SW480 (cell line): ENCODE measurements at places on chromosomes 7 and 10.

- DNase-seq = no peak
Measured at GRCh38 chr7:157787275-157787701, 450.5 kb downstream of the DNAJB6 start.

DNA sequence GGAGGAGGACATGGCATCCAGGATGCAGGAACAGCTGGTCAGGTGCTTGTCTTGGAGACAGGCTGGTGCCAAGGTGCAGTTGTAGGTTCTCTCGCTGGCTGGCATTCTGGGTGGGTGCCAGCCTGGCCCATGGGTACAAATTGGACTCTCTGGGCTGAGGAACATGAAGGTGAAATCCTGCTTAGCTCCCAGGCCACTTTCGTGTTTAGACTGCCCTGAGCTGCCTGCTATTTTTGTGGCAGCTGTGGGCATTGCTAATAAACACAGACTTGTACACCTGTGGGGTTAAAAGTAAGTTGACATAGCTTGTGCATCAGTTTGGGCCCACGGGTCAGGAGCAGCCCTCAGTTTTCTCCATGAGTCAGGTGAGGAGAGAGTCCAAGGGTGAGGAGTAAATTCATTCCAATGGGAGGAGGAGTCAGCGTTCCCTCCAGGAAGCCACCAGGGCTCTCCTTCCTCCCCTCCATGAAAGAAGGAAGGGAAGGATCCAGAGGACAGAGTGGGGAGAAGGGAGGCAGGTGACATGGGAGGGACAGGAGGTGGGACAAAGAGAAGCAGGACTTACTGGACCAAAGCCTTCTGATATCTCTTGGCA lies 380.0 kb downstream of the GLRX3 start:
- no peak for DNase-seq

- DNase-seq = no peak
Measured at GRCh38 chr10:122878799-122879338, 512 bp downstream of the FAM24B start.

DNA sequence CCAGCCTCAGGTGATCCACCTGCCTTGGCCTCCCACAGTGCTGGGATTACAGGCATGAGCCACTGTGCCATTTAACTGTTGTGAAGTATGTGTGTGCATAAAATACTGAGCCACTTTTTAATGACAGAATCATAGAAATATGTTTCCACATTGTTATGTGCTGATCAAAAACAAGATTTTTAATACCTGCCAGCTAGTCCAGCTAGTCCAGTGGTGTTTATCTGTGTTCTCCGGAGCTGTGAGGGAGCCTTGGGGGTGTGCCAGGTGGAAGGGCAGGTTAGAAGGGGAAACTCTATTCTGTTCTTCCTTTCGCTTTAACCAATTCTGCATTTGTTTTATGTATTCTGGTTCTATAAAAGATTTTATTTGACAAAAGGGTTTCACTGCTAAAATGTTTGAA lies 7.0 kb downstream of the FAM221A start:
- no peak for DNase-seq

- DNase-seq = no peak
Measured at GRCh38 chr10:61363006-61363405, 90.2 kb downstream of the TMEM26 start.

DNA sequence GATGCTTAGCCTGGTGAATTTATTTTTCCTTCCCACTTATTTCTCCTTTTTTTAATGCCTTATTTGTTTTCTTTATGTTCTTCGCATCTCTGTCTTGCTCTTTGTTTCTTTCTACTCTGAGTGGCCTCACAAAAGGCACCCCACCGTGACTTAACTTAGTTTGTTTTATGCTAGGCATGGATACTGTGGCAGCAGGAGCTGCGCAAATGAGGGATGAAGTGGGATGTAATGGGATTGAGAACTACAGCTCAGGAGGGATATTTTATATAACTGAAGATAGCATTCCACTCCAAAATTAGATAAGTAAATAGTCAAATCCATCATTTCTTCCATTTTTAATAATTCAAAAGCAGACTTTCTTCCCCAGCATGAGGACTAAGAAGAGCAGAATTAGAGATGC lies 1.7 kb upstream of the CACNA2D1 start:
- no peak for DNase-seq

- no peak for DNase-seq
Measured at GRCh38 chr10:112092519-112092918, 91.0 kb downstream of the GPAM start.

GRCh38 chr7:151330661-151331060 lies 11.0 kb upstream of the NUB1 start:
- DNase-seq = no peak

DNA sequence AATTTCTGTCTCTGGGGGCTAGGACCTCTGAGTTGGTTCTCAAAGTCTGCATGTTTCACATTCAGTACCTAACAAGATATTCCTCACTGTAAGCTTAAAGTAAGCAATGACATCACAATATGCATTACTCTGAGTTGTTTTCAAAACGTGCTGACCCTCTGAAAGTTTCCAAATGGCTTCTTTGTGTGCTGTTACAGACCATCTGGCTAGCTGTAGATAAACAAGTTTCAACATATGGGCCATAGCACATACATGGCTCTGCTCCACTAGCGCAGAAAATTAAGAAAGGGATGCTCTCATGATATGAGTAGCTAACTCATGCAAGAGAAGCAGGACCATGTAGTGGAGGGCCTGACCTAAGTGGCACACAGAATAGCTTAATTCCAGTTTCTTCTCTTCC lies 119.0 kb downstream of the HTR7 start:
- DNase-seq = no peak

DNA sequence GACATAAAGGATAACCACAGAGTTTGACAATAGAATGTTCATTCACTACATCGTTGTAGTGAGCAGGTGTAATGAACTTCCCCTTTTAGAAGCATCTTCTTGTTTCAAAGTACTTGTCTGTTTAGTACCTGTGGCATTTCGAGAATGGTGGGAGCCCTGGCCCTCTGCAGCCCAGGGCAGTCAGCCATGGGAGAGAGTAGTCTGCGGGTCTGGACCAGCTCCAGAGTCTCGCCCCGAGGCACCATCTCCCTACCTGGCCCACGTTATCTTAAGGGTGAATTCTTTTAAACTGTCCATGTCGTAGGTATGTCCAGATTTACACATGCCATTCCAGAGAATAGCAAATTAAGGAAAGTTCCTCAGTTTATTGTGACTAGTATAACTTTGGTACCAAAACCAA lies 99.7 kb downstream of the BMPR1A start:
- no peak for DNase-seq

DNA sequence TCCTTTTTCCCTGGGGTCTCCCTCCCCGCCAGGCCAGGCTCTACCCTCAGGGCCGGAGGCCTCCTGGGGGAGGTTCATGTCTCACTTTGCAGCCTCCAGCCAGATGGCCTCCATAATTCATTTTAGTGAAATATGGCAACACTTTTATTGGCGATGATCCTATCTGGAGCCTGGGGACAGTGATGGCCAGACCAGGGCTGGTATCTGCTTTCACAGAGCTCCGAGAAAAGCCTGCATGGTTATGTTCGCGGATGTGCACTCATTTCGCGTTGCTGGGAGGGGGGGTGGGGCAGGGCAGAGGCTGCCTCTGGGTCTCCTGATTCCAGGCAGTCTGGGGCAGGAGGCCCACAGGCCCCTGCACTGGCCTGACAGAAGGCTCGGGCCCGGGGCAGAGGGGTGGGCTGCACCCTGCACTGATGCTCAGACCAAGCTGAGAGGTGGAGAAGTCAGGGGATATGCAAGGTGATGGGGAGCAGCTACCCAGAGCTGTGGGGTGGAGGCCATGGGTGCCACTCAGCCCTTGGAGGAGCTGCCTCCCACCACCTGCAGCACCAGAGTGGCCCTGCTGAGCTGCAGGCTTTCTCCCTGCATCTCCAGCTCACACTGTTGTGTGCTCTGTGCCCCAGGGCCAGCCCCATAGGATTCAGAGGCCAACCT lies 85.3 kb upstream of the RET start:
- no peak for DNase-seq

DNA sequence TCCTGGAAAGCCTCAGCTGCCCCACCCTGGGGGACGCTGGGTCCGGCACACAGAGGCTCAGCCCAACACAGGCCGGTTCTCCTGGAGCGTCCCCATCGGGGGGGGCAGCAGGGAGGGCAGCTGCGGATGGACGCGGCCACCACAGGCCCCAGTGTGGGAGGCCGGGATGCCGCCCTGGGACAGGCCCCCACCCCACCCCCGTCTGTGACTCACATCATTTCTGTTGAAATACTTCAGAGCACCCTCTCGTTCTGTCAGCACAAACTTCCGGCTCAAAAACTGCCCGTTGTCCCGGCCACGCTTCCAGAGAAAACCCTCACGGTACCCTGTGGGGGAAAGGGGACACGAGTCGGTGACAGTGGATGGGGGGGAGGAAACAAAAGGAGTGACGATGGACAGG lies 28.5 kb downstream of the GET4 start:
- no peak for DNase-seq

- DNase-seq = no peak
Measured at GRCh38 chr7:101820703-101821102, 3.3 kb downstream of the CUX1 start.

DNA sequence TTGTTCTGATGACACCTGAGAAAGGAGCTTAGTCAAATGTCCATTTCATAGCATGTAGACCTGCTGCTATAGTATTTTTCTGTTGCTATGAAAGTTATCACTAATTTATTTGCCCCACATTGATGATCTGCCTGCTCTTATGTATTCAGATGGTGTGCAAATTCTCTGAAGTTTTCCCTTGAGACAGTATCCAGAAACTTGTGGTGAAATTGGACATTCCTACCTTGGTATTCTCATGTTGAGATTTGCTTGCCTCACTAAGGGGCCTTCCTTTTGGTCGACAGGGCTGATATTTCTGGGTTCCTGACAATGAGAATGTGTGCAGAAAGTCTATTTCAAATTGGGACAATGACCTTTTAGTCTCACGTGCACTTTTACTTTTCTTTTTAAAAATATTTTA lies 253.2 kb upstream of the FZD8 start:
- DNase-seq = no peak

GRCh38 chr7:92949748-92950147 lies 113.4 kb upstream of the CDK6 start:
- DNase-seq = no peak

GRCh38 chr10:80949785-80950184 lies 412.1 kb downstream of the SH2D4B start:
- DNase-seq = no peak

- DNase-seq = peak; percentile 72
Measured at GRCh38 chr7:28922624-28923331, 35.4 kb downstream of the TRIL start.

- no peak for DNase-seq
Measured at GRCh38 chr10:13528123-13528874, 515 bp downstream of the BEND7 start.

DNA sequence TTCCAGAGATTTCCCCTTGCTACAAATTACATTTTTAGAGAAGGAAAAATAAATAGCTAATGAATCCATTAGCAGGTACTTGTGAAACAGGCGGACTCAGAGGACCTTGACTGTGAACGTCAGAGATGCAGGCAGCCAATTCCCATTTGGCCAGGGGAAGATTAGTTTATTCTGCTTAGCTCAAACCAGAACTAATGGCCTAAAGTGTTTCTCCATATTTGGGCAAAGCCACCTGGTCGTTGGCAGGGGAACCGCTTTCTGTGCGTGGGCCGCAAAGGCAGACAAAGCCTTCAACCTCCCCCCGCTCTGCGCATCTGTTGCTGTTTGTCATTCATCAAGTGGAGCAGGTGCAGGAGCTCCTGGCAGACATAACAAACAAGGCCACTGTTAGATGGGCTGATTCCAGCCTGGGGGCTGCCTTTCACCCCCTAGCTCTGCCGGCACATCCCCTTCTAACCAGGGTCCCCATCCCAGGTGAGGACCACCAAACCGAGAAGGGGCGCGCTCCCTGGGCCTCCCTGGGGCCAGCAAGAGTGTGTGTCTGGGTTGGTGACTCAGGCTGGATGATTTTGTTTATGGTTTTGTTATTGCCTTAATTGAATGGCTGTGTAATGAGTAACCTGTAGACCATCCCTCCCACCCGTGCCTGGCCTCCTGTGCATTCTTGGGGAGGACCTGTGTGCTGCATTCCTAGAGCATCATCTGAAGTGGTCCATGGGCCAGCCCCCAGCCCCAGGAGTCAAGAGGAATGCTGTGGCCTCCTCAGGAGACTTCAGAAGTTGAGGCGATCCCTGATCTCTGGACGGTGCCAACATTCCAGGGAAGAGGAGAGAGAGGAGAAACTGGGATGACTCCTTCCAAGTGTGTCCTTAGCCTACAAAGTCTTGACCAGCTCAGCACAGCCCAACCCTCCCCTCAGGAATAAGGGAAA lies 14.5 kb upstream of the CPA1 start:
- peak; percentile 88 for DNase-seq

DNA sequence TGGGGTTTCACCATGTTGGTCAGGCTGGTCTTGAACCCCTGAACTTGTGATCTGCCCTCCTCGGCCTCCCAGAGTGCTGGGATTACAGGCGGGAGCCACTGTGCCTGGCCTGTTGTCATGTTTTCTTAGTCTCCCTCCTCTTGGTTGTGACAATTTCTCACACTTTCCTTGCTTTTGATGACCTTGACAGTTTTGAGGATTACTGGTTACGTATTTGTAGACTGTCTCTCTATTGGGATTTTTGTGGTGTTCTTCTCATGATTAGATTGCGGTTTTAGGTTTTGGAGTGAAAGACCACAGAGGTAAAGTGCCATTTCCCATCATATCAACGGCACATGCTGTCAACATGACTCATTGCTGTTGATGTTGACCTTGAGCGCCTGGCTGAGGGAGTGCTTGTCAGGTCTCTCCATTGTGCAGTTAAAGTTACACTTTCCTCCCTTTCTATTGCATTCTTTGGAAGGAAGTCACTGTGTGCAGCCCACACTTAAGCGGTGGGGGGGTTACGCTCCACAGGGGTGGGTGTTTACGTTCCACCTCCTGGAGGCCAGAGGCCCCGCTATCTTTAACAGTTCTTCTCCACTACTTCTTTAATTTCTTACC lies 10.8 kb downstream of the NEURL1 start:
- peak; percentile 94 for DNase-seq

DNA sequence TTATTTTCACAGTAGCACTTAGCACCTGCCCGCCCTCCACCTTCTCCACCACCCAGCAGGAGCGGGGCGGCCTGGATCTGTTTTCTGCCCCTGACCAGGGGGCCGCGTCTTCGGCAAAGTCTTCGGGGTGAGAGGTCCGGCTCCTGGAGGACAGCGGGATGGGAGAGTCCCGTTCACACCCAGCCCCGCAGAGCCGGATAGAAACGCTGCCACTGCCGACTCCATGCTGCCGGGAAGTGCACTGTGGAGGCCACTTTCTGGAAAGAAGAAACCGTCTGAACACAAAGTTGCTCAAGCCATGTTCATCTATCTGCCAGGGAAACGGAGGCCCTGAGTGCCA lies 14.5 kb upstream of the ZNF273 start:
- DNase-seq = no peak

DNA sequence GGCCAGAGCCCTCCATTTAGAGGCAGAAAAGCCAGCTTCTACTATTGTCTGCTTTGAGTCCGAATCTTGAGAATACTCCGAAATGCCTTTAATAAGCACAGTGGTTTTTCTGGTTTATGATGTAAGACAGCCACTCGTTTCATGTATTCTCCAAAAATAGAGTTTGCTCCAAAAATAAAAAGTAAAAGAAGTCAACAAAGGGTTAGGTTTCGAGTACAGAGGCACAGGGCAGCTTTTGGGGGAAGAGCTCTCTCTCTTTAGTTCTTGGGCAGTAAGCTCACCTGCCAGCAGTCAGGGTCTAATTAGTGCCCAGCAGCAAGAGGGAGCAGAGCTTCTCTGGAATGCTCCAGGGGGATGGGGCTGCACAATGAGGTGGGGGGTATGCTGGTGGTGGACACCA lies 20.2 kb downstream of the CREB3L2 start:
- DNase-seq = no peak

- DNase-seq = peak; percentile 85
Measured at GRCh38 chr7:30478349-30479201, at the start of gene NOD1. TSS of gene NOD1 (minus strand) at chr7:30478784. CDS start at chr7:30456921, 21,863 bp downstream.
